ENCODE measurements at places on chromosomes 1 and 21.

- no peak for DNase-seq
These were observed 48.4 kb upstream of the ADORA3 start for GRCh38 chr1:111551623-111552411.

GRCh38 chr1:12527564-12527963, 90.4 kb downstream of the DHRS3 start:
- DNase-seq, result no peak

DNA sequence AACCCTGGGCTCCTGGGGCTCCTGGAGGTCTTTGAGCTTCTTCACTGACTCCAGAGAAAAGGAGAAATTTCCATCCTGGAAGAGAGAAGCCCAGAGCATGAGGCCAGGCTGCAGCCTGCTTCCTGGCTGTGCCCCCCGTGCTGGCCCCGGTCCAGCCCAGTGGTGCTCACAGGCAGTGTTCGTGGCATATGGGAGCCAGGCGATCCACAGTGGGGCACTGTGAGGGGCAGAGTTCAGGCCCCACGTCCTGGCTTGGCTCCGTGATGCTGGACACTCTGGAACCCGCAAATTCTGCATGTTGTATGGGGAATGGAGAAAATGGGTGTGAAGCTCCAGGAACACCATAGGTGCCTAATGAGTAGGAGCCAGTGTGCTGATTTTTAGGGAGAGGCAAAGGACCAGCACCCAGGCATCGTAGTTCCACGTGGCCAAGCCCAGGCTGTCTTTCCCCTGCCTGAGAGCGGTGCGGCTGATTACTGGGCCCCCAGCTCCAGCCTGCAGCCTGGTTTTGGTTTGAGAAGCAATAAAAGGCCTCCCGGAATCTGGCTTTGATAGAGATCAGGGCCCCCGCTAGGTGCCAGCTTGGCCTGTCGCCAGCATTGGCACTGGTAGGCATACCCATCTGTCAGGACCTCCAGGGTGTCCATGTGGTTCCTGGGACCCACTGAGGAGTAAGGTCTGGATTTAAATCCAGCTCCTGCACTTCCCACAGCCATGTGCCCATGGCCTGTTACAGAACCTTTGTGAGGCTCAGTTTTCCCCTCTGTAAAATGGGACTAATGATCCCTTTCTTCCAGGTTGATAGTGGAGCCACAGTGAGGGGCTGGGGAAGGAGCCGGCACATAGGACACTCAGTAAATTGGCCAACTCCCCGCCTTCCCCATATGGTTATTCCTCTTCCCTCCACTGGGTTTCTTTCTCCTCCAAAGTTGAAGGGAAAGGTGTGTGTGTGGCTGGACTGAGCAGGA, 725 bp downstream of the GUCA2A start:
- no peak for DNase-seq

DNA sequence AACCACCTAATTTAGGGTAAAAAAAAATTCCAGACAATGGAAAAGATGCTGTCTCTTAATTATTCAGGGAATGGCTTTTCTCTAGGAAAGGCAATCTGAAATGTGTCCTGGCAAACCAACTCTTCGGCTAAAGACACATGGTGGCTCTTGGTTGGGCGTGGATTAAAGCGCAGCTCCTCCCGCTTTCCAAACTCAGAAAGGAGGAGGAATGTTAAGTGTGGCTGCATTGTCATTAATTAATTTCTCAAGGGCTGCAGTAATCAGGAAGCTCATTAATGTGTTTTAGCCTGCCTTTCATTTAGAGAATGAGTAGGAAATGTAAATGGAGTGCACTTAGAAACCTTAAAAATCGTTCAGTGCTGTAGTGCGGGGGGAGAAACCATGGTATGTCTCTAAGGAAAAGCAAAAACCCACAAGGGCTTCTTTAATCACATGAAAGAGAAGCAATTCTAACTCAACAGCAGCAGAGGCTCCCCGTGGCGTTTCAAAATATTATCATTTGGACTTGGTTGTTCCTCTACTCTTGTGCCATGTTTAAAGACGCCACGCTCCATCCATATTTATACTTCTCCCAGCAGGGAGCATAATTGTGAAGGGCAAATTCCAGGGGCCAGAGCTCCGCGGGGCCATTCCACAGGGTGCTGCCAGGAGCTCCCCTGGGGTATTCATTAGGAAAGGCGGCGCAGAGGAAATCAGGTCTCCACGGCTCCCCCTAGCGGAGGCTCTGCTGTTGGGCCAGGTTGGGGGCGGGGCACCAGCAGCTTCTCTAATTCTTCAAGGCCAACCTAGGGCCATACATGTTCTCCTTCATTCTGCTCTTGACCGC, 91.9 kb upstream of the SSX2IP start:
- peak; percentile 67 for DNase-seq

DNA sequence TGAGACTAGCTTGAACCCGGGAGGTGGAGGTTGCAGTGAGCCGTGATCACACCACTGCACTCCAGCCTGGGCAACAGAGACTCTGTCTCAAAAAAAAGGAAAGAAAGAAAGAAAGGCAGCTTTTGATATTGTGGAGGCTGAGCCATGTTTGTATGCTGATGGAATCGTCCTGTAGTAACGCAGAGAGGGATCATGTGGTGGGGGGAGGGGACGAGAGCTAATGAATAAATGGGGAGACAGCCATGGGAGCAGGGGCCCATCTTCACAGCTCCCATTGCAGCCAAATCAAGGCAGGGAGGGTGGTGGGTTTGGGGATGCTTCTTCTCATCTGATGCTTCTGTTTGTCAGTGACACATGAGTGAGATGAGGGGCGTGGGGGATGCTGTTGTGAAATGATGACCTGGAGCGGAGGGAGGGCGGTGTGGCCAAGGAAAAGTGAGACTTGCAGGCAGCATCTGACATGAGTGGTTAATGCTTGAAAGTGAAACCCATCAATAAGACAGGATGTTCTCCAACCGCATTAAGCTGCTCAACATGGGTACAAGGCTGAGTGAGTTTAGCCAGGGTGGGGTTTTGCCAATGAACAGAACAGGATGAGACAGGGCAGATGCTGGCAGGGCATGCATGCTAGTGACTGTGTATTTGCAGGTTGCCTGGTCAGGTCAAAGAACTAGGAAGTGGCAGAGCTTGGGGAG, 16.7 kb downstream of the SPATA21 start:
- peak; percentile 37 for DNase-seq

- no peak for DNase-seq
These were observed 10.5 kb downstream of the KIAA1614 start for GRCh38 chr1:180923021-180923841.

- DNase-seq, result no peak
These were observed 15.2 kb downstream of the SPATA21 start for GRCh38 chr1:16422041-16422440.

Data from activated T-helper 1 cell treated with Interleukin-2 at 50 U/mL for 16 hours (primary cell).